ENCODE measurements at places on chromosomes 11 and 22. TPM values are rescaled to one million over a fixed set of nuclear protein-coding genes. Genes with fewer than 3 reads are reported as not detected.

OR52N2 gene
- total RNA-seq: not detected

OR52H1 gene
- total RNA-seq: not detected

ARHGAP20 gene
- 0.11 TPM for total RNA-seq

MIOX gene
- not detected for total RNA-seq

SLC22A8 gene
- total RNA-seq: not detected

APOL3 gene
- total RNA-seq: 159 TPM

- DNase-seq: no peak
Measured at GRCh38 chr11:76119779-76120178, 86.5 kb downstream of the WNT11 start.

- no peak for DNase-seq
Measured at GRCh38 chr11:3381794-3382193, 2.8 kb upstream of the ZNF195 start.

- DNase-seq: no peak
Measured at GRCh38 chr11:70033711-70034070, 44.4 kb upstream of the ANO1 start.

- no peak for DNase-seq
Measured at GRCh38 chr22:24421428-24421931, 5.9 kb upstream of the ADORA2A start.

DNA sequence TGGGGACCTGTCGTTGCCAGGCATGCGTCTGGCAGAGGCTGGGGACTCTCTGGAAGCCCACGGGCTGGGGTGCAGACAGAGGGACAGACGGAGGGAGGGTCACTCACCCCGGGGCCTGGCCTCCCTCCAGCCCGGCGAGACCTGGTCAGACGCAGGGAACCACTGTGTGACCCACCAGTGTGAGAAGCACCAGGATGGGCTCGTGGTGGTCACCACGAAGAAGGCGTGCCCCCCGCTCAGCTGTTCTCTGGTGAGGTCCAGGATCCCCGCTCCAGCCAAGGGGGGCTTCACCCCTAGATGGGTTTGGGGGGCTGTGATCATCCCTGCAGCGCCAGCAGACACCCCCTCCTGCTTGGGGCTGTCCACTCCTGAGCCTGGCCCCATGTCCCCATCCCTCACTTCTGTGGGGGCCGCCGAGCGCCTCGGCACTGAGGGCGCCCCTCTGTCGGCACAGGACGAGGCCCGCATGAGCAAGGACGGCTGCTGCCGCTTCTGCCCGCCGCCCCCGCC lies 23.6 kb upstream of the MUC5B start:
- DNase-seq: no peak
